ENCODE measurements at places on chromosomes 5 and 9.
A peak's percentile ranks its signal among the peaks of the same experiment; 100 is the strongest.

DNA sequence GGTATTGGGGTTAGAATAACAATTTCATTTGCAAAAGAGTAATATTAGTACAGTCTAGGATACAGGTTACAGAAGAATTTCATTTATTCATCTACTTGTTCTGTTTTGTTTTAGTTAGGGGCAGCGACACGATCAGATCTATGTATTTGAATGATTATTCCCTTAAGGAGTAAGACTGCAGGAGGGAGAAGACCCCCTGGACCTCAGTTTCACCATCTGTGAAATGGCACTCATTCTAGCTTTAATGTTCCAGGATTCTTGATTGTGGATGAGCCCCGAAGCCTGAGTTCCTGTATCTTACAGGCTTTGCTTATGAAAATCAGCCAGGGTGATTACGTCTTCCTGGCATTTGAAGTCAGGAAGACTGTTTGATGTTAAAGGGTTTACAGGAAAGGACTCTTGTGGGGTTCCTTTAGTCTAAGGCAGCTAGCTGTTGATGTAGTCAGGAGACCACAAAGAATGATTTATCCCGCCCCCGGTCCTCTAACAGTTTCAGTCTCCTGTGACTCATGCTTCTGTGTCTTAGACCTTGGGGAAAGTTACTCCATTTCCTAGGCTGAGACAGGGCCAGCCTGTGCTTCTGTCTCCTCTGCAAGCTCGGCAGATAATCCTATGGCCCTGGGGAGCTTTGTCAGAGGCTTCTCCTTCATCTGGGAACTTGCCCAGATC is 11.5 kb downstream of the SMIM3 start:
- DNase-seq, result peak; percentile 56

DNA sequence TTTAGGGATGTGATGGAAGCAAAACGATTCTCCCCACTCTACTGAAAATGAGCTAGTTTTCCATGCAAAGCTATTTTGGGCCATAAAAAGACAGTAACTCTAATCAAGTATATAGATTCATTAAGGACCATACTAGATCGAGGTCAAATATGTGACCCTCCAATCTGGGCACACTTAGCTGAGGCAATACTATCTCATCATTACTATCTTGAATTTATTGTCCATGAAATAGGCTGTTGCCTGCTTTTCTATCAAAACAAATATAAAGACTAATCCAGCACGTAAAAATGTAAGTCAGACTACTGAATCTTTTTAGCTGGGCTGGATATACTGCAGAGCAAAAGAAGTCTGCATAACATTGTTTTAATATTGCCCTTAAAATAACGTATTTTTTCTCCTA is 943.1 kb downstream of the NR2F1-AS1 start:
- DNase-seq, result no peak

GRCh38 chr5:177234841-177235240 is 68.7 kb downstream of the RAB24 start:
- no peak for DNase-seq

GRCh38 chr5:178203670-178204181 is 607 bp upstream of the HNRNPAB start:
- DNase-seq, result no peak

GRCh38 chr9:135494791-135495559 is 5.5 kb upstream of the MRPS2 start:
- DNase-seq, result no peak

GRCh38 chr9:118455259-118455658 is 751.1 kb downstream of the TLR4 start:
- no peak for DNase-seq

DNA sequence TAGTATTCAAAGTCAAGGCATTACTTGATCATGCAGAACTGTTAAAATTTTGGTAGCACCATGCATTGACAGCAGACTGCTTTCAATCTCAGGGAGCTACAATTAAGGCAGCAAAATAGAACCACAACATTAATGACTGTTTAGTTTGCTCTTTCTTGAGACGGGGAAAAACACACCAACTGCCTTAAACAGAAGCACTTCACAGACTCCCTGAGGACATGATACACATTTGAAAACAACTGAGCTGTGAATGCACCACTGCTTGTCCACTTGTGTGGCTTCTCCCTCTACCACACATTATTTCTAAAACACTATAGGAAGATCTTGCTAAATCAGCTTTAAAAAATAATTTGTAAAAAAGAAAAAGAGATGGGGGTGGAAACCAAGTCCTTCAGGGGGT is 79.6 kb upstream of the MAST4 start:
- DNase-seq, result no peak

GRCh38 chr9:70044490-70045307 is 1.1 kb downstream of the MAMDC2 start:
- DNase-seq, result no peak

DNA sequence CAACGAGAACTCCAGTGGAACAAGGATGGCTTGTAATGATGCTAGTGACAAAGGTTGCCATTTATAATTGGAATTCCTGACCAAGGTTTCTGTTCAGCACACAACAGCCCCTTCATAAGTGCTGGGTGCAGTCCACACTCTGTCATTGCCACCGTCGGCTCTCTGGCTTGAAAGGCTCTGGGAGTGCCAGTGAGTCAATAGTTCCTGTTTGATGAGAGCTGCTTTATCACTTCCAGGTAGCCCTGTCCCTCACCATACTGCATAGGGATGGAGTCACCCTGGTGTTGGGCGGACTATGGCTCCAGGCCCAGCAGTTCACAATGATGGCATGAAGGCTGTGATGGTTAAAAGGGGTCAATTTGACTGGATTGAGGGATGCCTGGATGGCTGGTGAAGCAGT is 34.6 kb upstream of the SEMA4D start:
- DNase-seq, result no peak

DNA sequence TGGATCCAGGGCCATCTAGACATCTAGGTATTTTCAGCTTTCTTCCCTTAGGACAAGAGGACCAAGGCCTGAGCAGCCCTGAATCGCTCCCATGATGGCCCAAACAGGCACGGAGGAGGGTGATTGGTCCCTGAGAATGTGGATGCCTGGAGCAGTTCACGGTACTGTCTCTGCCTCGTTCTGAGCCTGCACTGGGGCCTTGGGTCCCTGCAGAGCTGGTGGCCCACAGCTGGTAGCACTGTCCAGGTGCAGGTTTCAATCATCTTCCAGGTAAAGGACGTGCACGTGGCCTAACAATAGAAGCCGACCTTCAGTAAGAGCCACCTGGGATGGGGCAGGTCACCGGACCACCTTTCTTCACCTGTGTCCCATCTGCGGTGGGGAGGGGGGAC is 19.4 kb upstream of the FCN1 start:
- DNase-seq, result no peak

GRCh38 chr5:74244406-74244805 is 396.1 kb downstream of the ENC1 start:
- DNase-seq, result no peak

DNA sequence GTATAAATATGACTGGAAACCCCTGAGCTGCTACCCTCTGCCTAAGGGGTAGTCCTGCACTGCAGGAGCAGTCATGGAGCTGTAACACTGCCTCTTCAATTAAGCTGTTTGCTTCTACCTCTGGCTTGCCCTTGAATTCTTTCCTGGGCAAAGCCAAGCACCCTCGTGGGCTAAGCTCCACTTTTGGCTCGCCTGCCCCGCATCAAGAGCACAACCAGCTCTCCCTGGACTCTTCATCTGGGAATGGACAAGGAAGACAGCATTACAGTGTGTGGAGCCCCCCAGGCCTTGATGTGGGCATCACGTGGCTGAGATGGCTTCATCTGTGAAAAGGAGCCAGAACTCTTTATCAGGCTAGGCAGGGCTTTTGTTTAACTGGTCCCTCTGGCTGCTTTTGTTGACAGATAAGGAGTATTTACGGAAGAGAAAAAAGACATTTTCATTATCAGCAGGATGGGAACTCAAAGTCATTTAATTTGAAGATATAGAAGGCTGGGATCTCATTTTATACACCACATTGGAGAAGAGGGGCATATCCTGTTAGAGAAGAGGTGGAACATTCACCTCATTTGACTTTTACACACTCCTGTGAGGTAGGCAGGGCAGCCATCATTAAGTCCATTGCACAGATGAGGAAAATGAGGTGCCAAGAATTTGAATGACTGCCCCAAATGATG is 137.8 kb downstream of the SEMA6A start:
- no peak for DNase-seq

DNA sequence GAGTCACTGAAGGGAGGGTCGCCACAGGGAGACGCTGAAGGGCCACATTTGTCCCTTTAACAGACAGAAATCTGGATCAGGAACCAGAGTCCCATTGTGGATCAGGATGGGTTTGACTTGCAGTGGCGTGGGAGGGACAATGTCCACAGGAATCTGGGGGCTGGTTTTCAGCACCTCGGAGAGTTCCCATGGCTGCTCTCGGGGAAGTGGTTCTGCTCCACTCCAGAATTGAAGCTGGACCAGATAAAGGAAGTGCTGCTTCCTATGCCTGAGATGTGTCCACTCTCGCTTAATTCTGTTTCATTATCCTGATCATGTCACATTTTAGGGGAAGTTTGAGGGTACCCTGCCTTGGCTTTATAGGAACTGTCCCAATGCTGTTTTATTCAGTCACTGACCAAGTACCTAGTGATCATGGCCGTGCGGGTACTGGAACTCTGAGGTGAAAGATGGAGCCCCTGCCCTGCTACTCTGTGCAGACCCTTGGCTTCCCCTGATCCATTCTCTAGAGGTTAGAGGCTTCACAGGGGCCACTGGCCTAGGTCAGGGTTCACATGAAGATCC is 28.7 kb downstream of the ENHO start:
- DNase-seq, result no peak

- DNase-seq, result no peak
Measured at GRCh38 chr5:170614065-170614490, 110.3 kb downstream of the KCNIP1 start.

- DNase-seq, result no peak
Measured at GRCh38 chr9:114086607-114087006, 8.5 kb upstream of the AMBP start.

GRCh38 chr5:133683646-133684596 is 71.6 kb upstream of the FSTL4 start:
- DNase-seq, result no peak

- DNase-seq, result no peak
Measured at GRCh38 chr5:117788596-117788995, 1199.8 kb downstream of the DTWD2 start.

DNA sequence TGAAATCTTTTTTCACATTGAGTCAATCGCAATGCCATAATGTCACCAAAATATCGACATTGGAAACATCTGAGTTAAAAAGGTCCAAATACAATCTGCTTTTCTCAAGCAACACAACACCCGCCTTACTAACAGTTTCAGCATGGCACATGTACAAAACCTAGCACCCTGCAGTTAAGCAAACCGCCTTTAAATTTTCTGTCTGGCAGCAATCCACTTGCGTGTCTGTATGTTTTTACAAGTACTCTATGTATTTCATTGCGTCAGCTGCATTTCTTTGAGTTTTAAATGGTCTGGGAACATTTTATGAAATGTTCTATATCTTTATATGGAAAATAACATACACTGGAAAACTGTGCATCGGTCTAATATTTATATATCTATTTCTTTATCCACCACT is 134.6 kb downstream of the DENND1A start:
- no peak for DNase-seq

Measured in activated T-cell treated with anti-CD3 and anti-CD28 coated beads for 48 hours (primary cell).